ENCODE measurements at places on chromosomes 7 and 10. TPM values are rescaled to one million over a fixed set of nuclear protein-coding genes. Genes with fewer than 3 reads are reported as not detected.

MRLN gene
- total RNA-seq, result not detected

PPP1R3C gene
- 59.6 TPM for total RNA-seq

SPDYE1 gene
- total RNA-seq, result not detected

HNRNPF gene
- 334 TPM for total RNA-seq

FAM237B gene
- under 0.01 TPM for total RNA-seq

HTR5A gene
- total RNA-seq, result not detected

SLC26A5 gene
- total RNA-seq, result not detected

ANXA8 gene
- 0.19 TPM for total RNA-seq

ITIH5 gene
- 1.4 TPM for total RNA-seq
